ENCODE measurements at places on chromosomes 1 and 21.

GRCh38 chr1:232493869-232494268 is 136.1 kb downstream of the SIPA1L2 start:
- DNase-seq: no peak

- DNase-seq: no peak
These were observed 29.6 kb downstream of the PROX1 start for GRCh38 chr1:214017191-214017982.

DNA sequence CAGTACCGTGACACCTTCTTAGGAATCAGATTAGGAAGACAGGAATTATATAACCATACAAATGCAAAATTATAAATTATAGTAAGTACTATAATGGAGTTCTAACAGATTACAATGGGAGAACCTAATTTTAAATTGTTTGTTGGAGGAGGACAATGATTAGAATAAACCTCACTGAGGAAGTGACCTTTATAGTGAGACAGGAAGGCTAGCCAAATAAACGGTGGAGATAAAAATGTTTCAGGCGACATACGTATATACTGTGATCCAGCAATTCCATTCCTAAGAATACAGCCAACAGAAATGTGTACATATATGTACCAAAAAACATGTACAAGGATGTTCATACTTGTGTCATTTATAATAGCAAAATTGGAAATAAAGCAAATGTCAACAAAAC is 15.2 kb downstream of the SYNJ1 start:
- DNase-seq: no peak

DNA sequence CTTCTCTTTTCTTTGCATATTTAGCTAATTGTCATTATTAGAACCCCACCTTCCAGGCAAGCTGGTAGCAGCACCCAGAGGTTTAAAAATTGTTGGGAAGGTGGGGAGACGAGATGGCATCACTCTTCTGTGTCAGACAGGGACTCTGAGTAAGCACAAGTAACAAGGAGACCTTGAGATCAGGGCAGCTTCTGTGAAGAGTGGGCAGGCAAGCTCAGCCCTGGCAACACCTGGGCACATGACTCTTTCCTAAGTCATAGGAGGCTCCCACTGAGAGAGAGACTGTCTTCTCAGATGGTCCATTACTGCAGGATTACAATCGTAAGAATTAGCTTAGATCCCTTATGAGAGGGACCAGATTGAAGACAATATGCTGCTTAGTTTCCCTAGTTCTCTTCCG is 183.5 kb downstream of the BRINP2 start:
- DNase-seq: no peak

DNA sequence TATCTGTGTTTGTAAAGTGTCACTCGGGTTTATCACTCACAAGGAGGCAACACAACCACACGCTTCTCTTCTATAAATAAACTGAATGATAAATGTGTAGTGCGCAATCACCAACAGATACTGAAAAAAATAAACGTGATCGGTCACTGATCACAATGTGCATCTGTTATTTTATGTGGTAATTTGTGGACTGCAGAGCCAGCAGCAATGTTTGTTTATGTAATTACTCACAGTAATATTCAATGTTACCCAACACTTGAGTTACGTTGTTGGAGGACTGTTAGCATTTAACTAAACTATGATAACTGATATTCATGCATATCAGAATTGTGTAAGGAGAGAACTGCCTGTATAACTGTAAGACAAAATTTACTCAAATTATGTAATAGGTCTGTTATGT is 129.6 kb downstream of the USH2A start:
- no peak for DNase-seq

GRCh38 chr1:5927506-5928370 is 64.5 kb downstream of the NPHP4 start:
- no peak for DNase-seq

GRCh38 chr1:160619742-160620277 is 27.0 kb downstream of the SLAMF1 start:
- no peak for DNase-seq

DNA sequence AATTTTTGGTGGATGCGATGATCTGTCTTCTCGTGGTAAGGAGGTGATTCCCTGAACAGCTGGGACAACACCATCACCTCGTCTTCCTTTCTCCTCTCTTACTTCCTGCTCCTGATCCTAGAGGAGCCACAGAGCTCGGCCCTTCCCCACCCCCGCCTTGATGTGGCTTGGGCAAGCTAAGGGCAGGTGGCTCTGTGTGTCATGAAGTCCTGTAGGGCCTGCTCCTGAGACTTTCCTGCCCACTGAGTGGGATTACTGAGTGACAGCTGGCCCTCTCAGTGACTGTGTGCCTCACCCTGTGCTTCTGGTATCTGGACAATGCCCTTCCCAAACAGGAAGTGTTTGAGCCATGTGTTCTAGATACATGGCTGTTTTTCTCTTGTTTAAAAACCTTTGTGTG is 153.0 kb downstream of the KCNJ6 start:
- DNase-seq: no peak

GRCh38 chr21:17045214-17045853 is 467.5 kb upstream of the CXADR start:
- no peak for DNase-seq

GRCh38 chr1:159756397-159756796 is 24.4 kb upstream of the DUSP23 start:
- DNase-seq: no peak

- no peak for DNase-seq
These were observed 45.9 kb downstream of the SLC19A1 start for GRCh38 chr21:45496151-45496967.

GRCh38 chr1:153752571-153753195 is 22.5 kb upstream of the SLC27A3 start:
- DNase-seq: no peak

GRCh38 chr1:15023205-15023604 is 130.3 kb upstream of the TMEM51 start:
- no peak for DNase-seq

Data from activated CD4-positive, alpha-beta T cell treated with anti-CD3 and anti-CD28 coated beads for 48 hours (primary cell).